ENCODE measurements at places on chromosomes 1 and 21.

DNA sequence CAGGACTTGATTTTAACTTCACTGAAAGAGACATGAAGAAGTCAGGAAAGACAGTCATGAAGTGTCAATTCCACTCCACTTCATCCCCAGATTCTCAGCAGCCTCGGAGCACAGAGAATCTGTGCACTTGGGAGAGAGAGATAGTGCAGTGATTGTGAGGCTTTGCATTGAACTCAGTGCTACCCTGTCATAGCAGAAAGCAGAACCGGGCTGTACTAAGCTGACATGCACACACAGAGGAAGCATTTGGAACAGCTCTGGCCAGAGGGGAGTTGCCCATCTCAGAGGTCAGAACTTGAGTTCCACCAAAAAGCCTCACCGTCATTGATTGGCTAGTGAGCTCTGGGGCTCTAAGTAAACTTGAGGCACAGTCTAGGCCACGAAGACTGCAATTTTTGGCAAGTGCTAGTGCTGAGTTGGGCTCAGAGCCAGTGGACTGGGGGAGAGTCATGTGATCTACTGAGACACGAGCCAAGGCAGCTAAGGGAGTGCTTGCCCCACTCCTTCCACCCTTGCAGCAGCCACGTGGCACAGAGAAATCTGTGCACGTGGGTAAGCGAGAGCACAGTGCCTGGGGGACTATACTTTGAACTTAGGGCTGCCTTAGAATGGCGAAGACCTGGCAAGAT, 810.2 kb upstream of the ADAMTS5 start:
- DNase-seq, result no peak

DNA sequence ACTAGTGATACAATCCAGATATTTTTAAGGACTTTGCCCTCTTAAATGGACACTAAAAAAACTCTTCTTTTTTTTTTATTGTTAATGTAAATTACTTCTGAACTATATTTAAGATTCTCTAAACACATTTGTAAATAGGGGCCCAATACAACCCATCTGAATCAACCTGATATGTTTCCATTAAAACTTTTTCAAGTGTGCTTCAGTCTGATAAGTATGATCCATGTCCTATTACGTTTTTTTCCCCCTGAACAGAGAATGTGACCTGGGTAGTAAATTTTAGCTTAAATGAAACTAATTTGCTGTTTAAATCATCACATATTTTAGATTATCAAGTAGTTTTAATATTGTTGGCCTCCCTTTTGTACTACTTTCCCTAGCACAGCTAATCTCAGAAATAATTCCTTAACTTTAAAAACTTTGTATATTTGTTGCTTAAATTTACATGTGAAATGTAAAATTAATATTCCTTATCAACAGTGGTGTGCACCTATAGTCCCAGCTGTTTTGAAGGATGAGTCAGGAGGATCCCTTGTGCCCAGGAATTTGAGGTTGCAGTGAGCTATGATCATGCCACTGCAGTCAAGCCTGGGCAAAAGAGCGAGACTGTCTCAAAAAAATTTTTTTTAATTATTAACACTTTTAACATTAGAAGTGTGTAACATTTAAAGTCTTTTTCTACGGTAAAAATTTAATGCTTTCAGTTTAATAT, 3.0 kb upstream of the PKN2 start:
- no peak for DNase-seq

DNA sequence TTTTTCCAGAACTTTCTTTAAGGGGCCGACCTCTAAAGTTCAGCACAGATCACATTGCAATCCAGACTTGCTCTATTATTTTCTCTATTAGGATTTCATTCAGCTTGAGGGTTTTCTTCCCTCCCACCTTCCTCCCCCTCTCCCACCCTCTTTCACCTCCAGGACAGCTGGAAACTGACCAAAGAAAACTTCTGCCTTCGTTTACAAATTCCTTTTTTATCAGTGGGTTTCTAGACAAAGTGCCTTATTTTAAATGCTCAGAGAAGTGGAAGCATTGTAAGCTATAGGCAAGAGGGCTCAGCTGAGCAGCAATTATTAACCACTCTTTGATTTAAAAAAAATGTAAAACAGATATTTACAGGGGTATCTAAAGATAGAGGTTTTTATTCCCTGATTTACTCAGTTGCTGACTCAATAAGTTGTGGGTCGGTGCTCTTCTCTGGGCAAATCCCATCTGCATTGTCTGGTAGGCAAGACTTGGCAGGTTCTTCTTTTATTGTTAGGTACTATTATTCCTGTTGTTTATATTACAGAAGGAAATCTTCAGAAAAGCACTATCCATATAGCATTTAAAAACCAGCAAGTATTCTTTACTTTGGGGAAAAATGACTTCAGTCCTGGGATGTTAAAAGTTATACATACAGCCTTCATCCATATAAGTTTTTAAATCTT, 277.0 kb upstream of the C1orf105 start:
- no peak for DNase-seq

GRCh38 chr1:224175617-224176016, 7.4 kb upstream of the DEGS1 start:
- DNase-seq, result no peak

GRCh38 chr1:207015791-207016190, 16.8 kb downstream of the C1orf116 start:
- DNase-seq, result no peak

DNA sequence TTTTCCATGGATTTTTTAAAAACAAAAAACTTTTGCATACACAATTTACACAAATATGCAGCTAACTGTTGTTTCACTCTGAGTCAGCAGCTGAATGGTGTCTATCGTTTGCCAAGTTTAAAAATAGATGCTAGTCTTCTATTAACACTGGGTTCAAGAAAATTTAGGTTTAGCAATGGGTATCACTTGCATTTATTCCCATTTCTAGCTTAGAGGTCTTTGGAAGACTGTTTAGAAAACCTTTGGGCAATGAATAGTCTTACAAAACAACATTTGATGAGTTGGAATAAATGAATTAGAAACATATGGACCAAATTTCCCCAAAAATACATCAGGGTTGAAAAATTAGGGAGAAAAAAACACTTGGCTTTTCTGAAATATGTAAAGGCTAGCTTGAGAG, 165.8 kb downstream of the LYPLAL1 start:
- no peak for DNase-seq

DNA sequence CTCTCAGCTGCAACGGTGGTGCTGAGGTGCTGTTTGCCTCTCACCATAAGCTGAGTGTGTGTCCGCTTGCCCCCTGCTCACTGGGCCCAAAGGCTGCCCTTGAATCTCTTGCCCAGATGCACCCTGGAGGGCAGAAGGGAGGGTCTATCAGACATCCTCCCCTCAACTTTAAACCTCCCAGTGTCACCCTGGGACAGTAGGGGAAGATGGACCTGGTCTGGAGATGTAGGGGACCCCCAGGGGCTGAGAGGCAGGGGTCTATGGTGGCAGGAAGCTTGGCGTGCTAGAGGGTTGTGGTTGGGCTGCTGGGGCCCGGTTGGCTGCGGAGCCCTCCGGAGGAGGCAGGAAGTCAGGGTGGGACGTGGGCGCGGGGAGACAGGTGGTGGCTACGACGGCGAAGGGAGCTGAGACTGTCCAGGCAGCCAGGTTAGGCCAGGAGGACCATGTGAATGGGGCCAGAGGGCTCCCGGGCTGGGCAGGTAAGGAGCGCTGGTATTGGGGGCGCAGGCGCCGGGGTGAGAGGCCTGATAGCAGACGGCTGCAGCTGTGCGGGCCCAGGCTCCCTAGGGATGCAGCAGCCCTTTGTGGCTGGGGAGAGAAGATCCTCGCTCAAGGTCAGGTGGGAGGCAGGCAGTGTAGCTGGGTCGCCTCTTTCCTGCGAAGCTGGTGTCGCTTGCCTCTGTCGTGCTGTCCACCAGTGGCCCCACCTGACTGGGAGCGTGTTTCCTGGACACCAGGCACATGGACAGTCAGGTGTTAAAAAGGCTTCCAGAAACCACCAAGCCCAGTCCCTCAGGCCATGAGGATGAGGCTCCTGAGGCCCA, at the start of gene LCK:
LCK (plus strand) TSS at position 373 of the 824 bp plus-strand sequence. CDS start 23,065 bp downstream, outside the sequence.
- peak; percentile 78 for DNase-seq
